Psoas muscle (tissue), 8 donors: ENCODE measurements at places on chromosomes 2 and 18. TPM values are rescaled to one million over a fixed set of nuclear protein-coding genes. Genes with fewer than 3 reads are reported as not detected.

LIMS3 gene
- polyA plus RNA-seq, result 2.5 TPM

GRCh38 chr2:169038338-169038757 lies 7.2 kb upstream of the ABCB11 start:
- DNase-seq, result no peak

DNA sequence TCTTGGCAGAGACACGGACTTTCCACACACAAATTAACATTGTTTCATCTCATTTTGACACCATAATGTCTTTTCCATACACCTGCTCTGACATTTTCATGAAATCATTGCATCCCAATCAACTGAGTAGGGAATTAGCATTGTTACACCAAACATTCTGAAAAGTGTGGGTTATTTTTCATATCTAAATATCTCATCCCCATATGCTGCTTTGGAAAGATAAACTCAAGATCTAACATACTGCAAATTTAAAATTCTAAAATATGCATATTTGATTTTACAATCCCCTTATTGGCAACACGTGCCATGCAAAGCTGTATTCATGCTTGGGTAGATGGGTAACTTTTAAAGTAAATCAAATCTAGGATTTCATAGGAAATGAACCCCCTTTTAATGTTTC lies 242.9 kb downstream of the ZNF516 start:
- DNase-seq, result no peak

DNA sequence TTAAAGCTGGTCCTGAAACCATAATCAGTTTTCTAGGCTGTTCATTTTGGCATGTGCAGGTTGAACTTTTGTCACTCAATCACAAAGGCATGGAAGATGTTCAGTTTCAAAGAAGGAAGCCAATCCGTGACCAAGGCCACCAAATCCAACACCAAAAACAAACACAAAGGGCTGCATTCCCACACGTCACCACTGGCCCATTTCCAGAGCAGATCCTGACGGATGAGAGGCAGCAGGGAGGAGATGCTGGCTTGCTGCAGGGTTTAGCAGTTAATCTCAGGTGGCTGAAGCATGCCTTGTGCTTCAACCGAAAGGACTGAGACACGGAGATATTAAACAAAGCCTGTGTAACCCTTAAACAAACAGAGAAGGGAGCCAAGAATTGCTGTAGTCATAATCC lies 191.9 kb upstream of the CTAGE1 start:
- DNase-seq, result peak; percentile 25

GRCh38 chr2:86752934-86753333 lies 32.8 kb downstream of the RMND5A start:
- no peak for DNase-seq
